Activated T-cell treated with anti-CD3 and anti-CD28 coated beads, Interleukin-2, amount 50 U/mL, for 72 hours (primary cell): ENCODE measurements at places on chromosomes 5 and 9.

- no peak for DNase-seq
Observed at GRCh38 chr9:104091116-104091515, 3.0 kb upstream of the SMC2 start.

DNA sequence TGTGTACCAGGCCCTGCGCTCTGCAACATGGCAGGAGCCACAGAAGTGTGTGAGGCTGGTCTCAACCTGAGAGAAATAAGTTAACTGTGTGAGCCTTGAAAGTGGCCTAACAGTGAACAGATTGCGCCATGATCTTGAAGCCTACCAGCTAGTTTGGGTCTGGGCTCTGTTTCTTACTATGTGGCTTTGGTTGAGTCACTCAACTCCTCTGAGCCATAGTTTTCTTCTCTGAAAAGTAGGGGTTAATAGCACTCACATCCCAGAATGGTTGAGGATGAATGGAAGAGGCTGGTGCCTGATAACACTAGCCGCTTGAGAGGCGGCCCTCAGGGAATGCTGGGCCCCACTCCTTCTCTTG is 121.5 kb downstream of the RGS3 start:
- DNase-seq, result no peak

DNA sequence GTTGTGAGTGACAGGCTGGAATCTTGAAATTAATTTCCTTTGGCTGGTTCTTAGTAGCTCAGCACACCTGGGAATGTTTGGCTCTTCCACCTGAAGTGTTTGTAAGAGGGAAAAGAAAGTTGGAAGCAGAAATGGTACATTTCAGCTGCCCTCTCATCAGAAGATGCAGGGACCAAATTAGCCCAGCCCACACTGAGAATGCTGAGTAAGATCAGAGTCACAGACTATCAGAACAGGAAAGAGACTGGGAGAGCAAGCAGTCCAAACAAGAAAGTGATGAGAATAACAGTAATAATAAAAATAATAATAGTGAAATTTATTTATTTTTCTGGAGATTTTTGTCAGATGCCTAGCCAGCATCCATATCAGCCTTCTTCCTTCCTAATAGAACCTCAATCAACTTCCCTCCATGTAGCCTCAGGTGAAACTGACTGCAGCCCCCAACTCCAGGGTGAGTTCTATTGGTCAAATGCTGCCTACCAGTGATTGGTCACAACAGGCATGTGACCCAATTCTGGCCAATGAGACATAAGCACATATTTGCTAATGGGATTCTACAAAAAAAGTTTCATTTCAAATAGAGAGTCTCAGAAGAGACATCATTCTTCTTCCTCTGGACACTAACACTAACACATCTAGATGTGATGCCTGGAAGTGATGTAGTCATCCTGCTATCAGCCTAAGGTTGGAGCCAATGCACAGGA is 31.2 kb upstream of the ADRA1B start:
- DNase-seq, result no peak

GRCh38 chr5:115487756-115488155 is 56.8 kb downstream of the FEM1C start:
- peak; percentile 26 for DNase-seq
